ENCODE measurements at places on chromosomes 13 and 19.

- H3K27ac ChIP-seq = no peak overlapping the region
- no peak overlapping the region for H3K4me3 ChIP-seq
- H3K4me1 ChIP-seq = no peaks in the 10 kb centered on the region
- no peaks in the 10 kb centered on the region for H3K36me3 ChIP-seq
- no peaks in the 10 kb centered on the region for H3K27me3 ChIP-seq
Observed at GRCh38 chr13:60417734-60418133, 20.7 kb downstream of the TDRD3 start.

- no peaks in the 10 kb centered on the region for H3K27me3 ChIP-seq
- H3K4me1 ChIP-seq = no peaks in the 10 kb centered on the region
- no peak overlapping the region for H3K4me3 ChIP-seq
- no peaks in the 10 kb centered on the region for H3K36me3 ChIP-seq
Observed at GRCh38 chr19:10207026-10207425, 12.3 kb upstream of the DNMT1 start.

GRCh38 chr13:52599848-52600603, 42.2 kb upstream of the HNRNPA1L2 start:
- peaks cover 12% of the 10 kb centered on the region for H3K4me1 ChIP-seq
- peak overlapping the region; percentile 57 for H3K4me3 ChIP-seq
- H3K27ac ChIP-seq = no peak overlapping the region
- H3K36me3 ChIP-seq = no peaks in the 10 kb centered on the region

GRCh38 chr13:20489185-20489820, 36.4 kb downstream of the CRYL1 start:
- no peak overlapping the region for H3K27ac ChIP-seq
- H3K4me3 ChIP-seq = no peak overlapping the region
- no peak for DNase-seq
- H3K27me3 ChIP-seq = no peaks in the 10 kb centered on the region

DNA sequence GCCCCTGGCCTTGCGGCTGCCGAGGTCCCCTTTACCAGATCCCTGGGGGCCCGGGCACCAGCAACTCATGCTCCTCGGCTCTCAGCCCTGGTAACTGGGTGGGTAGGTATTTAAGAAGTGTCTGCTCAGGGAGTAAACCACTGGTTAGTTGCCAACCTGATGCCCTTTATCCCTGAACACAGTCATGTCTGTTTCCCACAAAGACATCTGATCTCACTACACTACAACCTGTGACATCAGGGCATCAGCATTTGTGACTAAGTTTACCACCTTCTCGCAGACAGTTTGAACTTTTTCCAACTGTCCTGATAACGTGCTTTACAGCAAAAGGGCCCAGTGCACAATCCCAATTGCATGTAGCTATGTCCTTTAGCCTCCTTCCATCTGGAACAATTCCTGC, 22.0 kb downstream of the GGACT start:
- H3K27ac ChIP-seq = no peak overlapping the region
- H3K36me3 ChIP-seq = no peaks in the 10 kb centered on the region
- H3K4me3 ChIP-seq = no peak overlapping the region
- no peaks in the 10 kb centered on the region for H3K4me1 ChIP-seq
- no peak for DNase-seq

GRCh38 chr13:84672616-84673015, 790.3 kb upstream of the SLITRK1 start:
- DNase-seq = no peak
- H3K27me3 ChIP-seq = no peaks in the 10 kb centered on the region
- H3K4me3 ChIP-seq = no peak overlapping the region

DNA sequence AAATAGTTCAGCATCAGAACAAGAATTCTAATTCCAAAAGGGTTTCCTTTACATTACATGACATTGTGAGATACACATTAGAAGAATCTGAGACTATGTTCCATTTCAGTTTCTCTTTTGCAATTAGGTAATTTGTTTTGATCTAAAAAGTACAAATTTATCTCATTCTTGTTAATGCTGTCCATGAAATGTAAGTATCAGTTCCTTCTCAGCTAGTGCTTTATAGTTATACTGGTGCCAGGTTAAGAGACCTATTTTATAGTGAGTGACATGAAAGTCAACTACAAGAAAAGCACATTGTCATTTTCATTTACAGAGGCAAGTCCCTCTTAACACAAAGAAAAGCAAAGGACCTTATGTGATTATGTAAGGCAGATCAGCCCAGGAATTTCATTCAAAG, 43.9 kb downstream of the RCBTB2 start:
- H3K4me1 ChIP-seq = no peaks in the 10 kb centered on the region
- no peak overlapping the region for H3K4me3 ChIP-seq
- DNase-seq = no peak
- no peak overlapping the region for H3K27ac ChIP-seq
- H3K36me3 ChIP-seq = peaks cover 7% of the 10 kb centered on the region
- no peaks in the 10 kb centered on the region for H3K27me3 ChIP-seq

DNA sequence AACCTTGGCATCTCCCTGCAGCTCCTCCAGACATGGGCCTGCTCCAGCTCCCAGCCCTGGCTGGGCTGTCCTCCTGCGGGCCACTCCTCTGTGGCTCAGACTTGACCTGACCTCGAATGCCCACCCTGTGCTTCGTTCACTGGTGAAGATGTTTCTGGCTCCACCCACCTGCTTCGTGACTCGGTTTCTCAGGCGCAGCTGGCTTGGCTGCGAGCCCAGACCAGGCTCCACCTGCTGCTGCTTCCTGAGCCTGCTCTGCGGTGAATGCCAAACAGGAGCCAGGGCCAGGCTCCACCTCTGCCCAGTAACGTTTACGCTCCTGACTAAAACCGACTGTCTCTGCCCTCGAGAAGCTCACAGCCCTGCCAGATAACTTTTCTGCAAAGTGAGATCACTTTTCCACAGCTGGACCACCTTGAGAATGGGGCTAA, 8.9 kb upstream of the RSPH6A start:
- no peak overlapping the region for H3K4me3 ChIP-seq
- H3K27ac ChIP-seq = no peak overlapping the region

DNA sequence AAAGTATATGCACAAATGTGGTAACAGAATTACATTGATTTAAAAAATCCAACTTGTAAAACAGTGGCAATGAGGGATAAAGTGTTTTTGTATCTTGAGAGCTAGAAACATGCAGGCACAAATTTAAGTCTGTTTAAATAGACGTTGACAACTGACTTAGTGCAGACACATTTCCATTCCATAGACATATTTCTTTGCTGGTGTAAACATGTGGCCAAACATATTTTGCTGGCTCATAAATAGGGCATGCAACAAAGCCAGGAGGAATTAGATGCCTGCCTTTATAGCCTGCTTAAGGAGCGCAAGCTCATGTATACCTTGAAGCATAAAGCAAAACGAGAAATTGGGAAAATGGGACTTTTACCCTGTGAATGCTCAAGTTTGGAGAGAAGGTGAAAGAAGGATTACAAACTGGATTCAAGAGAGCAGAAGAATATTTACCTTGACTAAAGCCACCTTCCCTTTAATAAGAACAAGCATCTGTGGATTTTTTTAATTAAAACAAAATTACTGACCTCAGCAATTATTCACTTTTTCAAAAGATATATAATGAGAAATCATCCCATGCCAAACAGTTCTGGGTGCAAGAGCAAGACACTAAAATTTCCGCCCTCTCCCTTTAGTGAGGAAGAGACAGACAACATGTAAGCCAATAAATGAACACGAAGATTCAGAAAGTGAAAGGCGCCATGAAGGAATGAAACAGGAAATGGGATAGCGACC, 71.0 kb downstream of the DCT start:
- no peak overlapping the region for H3K27ac ChIP-seq
- H3K4me3 ChIP-seq = no peak overlapping the region
- H3K27me3 ChIP-seq = no peaks in the 10 kb centered on the region
- no peak for DNase-seq
- H3K36me3 ChIP-seq = no peaks in the 10 kb centered on the region

- no peaks in the 10 kb centered on the region for H3K36me3 ChIP-seq
- H3K27me3 ChIP-seq = peaks cover 65% of the 10 kb centered on the region
- no peak for DNase-seq
Observed at GRCh38 chr19:2306971-2307370, 983 bp downstream of the LINGO3 start.

DNA sequence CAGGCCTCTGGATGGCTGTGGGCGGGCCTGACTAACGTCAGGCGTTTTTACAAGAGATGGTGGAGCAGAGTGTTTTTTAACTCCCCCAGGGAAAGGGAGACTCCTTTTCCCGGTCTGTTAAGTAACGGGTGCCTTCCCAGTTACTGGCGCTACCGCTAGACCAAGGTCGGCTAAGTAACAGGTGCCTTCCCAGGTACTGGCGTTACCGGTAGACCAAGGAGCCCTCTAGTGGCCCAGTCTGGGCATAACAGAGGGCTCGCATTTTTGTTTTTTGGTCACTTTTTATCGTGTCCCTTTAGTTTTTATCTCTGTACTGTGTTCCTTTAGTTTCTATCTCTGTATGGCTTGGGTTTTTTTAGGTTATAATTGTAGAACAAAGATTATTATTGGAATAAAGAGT, 10.0 kb downstream of the ZNF383 start:
- H3K4me3 ChIP-seq = no peak overlapping the region
- H3K4me1 ChIP-seq = no peaks in the 10 kb centered on the region
- H3K27me3 ChIP-seq = no peaks in the 10 kb centered on the region
- DNase-seq = peak; percentile 42

DNA sequence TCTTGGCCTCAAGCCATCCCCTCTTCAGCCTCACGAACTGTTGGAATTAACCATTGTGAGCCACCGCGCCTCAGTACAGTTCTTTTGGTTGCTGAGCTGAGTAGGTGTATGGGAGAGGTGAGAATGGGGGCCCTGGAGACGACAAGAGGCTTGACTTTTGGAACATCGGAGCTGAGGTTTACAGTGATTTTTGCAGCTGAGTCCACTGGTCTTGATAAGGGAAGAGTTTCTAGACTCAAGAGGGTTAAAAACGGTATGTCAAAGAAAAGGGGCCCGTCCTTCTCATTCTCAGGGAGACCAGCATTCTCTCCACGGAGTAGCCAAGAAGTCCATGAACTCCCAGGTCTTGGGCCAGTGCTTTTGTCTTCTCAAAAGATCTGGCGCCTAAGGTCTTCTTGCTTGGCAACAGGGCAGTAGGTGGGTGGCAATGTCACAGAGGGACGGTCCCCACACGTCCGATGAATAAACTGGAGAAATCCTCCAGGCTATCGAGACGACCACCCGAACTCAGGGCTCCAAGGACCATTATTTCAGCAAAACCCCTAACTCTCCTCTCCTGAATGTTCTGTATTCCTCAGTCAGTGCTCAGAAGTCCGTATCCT, 6.4 kb upstream of the QTRT1 start:
- DNase-seq = no peak
- H3K4me3 ChIP-seq = peak overlapping the region; percentile 35
- peaks cover 1% of the 10 kb centered on the region for H3K36me3 ChIP-seq
- no peaks in the 10 kb centered on the region for H3K27me3 ChIP-seq
- no peaks in the 10 kb centered on the region for H3K4me1 ChIP-seq
- peak overlapping the region; percentile 58 for H3K27ac ChIP-seq

DNA sequence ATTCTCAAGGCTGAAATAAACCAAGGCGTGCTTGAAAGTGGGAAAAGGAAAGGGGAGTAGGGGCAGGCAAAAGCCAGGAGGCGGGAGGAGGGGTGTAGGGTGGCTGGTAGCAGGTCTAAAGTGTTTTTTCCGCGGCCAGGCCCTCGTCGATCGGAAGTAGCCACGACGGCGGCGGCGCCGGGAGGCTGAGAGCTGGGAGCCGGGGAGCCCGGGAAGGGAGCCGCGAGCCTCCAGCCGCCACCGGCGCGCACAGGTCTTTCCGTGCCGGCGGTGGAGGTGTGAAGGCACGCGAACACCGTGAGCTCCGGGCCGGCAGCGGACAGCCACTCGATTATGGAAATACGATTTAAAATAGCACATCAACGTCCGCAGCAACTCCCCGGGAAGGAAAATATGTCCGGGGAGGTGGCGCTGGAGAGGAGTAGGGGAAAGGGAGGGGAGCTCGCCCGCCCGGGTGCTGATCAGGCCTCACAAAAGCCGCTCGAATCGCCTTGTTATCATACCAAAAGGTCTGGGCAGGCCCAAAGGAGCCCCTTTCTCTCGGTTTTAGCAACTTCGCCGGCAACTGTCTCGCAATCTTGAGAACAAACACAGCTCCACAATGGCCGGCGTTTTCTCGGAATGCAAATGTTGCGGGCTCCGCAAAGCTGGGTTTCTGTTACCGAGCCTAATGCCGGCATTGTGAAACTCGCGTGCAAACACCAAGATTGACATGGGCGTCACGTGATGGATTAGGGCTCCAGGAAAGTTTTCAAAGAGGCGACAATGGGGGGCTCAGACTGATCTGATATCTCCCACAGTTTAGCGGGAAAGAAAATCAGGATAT, 2.9 kb upstream of the PCDH8 start:
- H3K4me1 ChIP-seq = peaks cover 24% of the 10 kb centered on the region
- peak; percentile 97 for DNase-seq
- H3K27ac ChIP-seq = no peak overlapping the region
- peak overlapping the region; percentile 60 for H3K4me3 ChIP-seq
- peaks cover 95% of the 10 kb centered on the region for H3K27me3 ChIP-seq
- no peaks in the 10 kb centered on the region for H3K36me3 ChIP-seq

DNA sequence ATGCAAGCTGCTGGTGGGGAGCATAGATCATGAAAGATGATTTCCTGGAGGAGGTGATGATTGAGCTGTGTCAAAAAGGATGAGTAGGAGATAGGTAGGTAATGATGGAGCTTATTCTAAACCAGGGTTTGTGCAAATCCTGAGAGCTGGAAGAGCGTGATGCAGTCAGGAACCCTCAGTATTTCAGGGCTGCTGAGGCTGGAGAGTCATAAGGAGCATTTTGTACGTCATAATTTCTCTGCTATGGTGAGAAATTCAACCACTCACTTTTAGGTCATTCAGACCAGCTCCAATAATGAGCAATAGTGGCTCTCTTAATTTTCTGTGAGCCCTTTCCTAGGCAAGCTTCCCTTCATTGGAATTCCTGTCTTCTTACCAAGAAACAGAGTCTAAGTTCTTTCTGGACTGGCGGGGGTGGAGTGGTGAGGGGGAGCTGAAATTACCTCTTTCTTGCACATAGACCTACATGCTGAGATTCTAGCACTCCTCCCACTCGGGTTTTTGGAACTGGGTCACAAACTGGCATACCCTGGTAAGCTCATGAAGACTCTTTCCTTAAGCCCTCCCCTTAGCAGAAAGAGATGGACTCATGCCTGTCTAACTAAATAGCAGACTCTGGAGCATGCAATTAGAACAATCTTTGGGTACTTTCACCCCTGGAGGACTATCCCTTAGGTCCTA, 62.2 kb upstream of the MYCBP2 start:
- H3K4me1 ChIP-seq = no peaks in the 10 kb centered on the region
- H3K27ac ChIP-seq = no peak overlapping the region
- DNase-seq = no peak
- no peaks in the 10 kb centered on the region for H3K36me3 ChIP-seq
- no peak overlapping the region for H3K4me3 ChIP-seq
